ENCODE measurements at places on chromosomes 1 and 21.

GRCh38 chr1:202351725-202352124, 3.2 kb downstream of the PPP1R12B start:
- DNase-seq = no peak

DNA sequence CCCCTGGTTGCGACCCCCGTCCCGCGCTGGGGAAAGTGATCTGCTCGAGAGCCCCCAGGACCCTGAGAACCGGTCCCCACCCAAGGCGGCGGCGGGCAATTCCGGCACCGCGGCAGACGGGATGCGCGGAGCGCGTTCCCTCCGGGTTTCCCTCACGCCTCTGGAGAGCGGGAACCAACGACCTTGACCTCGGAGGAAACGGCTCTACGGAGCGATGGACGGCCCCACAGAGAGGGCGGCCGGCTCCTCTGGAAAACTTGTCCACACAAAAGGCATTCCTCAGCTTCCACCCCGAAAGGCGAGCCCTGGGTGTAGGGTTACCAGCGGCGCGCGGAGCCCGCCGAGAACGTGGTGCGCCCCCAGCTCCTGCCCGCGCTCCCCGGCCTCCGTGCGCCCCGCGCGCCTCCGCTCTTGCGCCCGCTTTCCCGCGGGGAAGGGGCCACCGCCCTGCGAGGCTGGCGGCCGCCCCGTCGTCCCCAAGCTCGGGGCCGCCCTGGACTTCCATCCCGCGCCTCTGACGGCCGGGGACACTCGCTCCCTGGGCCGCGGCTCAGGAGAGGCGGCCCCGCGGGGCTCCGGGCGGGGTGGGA, 391 bp upstream of the KIAA1614 start:
- DNase-seq = no peak

DNA sequence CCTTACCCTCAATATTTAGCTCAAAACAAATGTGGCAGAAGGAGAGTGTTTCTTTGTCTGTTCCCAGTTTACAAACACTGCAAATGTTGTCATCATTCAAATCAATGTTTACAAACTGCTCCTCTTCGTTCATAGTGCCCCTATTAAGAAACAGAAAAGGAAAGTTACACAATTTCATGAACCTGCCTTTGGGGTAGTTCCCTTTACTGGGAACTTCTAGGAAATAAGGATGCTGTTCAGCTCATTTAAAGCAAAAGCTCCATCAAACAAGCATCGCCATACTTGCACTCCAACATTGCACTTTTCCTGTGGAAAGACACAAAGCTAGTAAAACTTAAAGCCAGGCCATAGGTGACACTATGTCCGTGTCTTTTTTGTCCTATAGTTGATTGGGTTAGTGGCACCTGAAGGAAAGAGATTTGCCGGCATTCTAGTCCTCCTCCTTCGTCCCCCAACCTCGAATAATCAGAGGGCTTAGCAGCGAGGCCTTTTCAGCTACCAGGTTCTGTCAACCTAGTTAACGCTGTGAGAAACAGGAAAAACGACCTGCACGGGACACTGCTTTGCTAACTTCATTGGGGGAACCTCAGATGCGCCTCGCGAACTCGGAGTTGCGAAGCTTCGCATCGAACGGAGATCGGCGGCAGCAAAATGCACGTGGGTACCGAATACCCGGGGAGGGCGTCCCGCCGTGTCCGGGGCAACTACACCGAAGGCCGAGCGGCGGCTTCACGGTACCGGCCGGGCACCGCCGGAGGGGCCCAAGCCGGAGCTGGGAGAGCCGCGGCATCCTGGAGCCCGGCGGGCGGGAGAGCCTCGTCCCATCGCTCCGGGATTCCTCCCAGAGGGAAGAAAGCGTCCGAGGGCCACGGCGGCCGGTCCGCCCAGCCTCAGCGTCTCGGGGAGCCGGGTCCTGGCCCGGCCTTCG, 706 bp downstream of the C21orf91 start:
- DNase-seq = peak; percentile 29

DNA sequence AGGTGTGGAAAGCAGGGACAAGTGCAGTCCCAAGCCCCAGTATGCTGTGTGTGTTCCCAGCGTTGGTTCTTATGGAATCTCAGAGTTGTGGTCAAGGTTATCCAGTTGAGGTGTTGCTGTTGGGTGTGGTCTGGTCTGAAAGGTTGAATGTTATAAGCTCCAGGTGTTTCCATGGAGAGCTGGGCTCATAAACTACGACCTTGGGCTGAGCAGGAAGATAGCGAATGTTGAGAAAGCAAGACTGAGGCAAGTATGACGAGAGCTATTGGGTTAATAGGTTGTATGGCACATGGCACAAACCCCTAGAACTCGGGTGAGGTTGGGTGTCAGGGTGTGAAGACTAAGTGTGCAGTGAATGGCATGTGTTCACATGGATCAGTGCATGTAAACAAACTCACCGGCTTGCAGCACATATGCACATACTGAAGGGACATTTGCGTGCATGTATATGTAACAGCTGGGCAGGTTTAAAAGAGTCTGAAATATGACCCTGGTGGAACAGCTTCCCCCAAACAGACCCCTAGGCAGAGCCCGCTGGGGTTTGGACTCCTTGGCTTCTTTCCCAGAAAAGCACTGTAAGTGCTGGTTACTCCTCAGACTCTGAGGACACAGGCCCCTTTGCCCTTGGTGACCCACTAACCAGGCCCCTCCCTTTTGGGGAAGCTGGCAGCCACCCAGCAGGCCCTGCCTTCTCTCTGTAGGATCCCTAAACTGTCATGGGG, 117.5 kb downstream of the NAV1 start:
- DNase-seq = no peak

DNA sequence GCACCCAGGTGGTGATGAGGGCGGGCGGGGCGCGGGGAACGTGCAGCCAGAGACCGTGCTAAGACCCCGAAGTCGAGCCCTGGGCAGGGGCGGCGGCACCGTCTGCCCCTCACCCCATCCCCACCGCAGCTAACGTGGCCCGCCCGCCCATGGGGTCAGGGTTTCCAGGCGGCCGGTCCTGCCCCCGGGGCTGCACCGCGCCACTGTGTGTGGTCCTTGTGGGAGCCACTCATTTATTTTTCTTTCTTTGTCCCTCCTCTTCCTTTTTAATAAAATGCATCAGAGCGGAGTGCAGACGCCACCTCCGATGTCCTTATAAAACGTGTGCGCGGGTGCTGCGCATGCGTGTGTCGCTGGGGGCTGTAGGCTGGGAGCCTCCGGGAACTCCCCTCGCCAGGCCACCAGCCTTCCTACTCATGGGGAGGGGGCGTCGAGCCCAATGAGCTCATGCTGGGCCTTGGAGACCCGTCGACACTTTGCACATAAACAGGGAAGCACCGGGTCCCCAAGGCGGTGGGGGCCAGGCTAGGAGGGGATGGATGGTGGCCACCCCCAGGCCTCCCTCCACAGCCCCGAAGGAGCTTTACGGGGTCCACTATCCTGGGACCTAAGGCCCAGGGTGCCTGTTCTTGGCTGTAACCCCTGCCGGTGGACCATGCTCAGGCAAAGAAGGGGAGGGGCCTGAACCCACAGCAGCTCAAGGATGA, 59.9 kb downstream of the WNT9A start:
- no peak for DNase-seq

DNA sequence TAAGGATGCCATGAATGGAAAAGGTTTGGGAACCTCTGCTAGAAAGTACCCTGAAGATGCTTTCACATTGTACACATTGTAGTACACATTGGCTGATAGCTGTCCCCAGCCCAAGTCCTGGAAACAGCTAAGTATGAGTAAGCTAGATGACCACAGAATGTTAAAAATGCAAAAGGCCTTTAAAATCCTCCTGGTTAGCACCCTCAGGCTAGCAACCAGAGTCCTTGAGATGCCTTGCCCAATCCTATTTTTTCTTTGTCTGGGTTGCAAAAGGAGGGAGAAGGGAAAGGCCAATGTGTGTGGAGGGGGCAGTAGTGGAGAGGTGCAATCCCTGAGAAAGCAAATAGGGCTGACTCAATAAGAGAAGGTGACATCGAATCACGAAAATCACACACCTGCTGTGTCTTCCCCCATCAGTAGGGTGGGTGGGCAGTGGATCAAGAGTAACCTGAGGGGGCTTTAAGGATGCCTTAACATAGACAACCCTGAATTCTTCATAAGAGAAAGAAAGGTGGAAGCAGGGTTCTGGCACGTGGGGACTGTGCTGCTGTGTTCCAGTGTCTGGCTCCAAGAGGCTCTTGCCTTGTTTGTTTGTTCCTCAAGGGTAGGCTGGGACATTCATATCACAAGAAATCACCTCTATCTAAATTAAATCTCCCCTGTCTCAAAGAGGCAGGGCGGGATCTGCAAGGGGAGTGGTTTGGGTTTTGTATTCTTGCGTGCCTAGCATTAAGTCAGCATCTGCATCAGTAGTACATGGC, 266.2 kb upstream of the PLXNA2 start:
- no peak for DNase-seq

GRCh38 chr1:31745096-31745945, 18.8 kb downstream of the ADGRB2 start:
- DNase-seq = no peak

DNA sequence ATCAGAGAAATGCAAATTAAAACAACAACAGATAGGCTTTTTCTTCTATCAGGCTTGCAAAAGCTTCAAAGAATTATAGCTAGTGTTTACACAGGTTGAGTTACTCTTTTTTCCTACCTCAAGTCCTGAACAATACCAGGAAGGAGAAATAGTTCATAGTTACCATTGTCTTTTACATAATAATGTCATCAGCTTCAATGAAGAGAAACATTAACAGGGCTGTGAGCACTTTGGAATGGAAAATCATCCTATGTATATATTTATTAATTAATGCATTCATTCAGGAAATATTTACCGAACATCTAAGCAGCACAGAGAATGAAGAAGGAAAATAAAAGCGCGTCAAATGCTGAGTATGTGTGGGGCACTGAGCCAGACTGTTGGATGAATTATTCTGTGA, 197.3 kb downstream of the ZBTB18 start:
- DNase-seq = no peak

GRCh38 chr1:53417074-53417511, 42.1 kb upstream of the DMRTB1 start:
- no peak for DNase-seq

DNA sequence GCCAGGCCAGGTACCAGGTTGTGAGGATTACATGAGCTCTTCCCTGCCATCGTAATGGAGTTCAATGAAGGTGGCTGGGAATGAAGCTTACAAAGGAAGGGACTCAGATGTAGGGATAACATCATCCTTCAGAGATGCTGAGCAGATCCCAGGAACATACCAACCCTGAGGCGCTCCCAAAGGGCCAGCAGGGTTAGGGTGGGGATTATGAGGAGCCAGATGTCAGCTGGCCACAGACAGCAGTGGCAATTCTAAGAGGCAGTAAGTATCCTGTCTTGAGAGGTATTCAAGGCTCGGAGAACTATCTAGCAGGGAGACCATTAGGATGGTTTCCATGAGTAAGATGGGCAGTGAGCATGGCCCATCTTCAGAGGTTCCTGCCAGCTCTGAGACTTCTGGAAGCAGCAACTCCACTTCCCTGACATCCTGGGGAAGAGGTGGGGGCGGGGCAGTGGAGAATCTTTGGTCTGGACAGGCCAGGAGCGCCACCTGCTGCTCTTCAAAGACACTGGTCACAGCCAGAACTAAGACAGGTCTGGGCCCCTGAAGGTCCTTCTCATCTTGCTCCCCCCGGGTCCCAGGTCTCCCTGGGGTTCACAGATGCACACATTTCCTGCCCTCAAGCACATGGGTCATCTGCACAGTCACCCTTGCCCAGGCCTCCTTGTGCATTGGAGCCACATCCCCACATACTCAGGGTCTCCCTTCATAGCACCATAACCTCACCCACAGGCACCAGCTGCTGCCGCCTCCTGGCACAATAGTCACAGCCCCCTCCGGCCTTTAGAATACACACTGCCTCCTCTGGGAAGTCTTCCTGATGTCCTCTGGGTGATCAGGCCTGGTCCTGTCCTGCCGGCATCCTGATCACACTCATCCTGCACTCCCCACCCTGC, 2.7 kb upstream of the SDC3 start:
- DNase-seq = peak; percentile 30

DNA sequence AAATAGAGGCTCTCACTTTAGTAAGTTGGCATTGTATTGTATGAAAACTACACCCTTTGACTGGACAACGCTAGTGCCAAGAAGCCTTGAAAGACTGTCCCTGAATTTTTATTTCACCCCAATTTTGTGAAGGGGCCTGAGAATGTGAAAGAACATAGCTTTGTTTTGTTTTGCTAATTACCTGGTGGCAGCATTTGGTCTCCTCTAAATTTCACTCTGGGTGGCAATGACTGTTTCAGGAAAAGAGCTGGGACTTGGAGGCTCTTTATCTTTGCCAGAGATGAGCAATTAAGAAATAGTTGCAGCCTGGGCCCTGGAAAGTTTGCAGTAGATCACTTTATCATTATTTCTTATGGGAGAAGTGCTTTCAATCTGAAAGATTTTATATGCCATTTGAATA, 117.6 kb downstream of the KCNK2 start:
- DNase-seq = no peak

- DNase-seq = no peak
These were observed 106.6 kb upstream of the POU3F1 start for GRCh38 chr1:38153066-38153777.

GRCh38 chr1:230884646-230885045, 16.3 kb upstream of the C1orf198 start:
- DNase-seq = no peak

DNA sequence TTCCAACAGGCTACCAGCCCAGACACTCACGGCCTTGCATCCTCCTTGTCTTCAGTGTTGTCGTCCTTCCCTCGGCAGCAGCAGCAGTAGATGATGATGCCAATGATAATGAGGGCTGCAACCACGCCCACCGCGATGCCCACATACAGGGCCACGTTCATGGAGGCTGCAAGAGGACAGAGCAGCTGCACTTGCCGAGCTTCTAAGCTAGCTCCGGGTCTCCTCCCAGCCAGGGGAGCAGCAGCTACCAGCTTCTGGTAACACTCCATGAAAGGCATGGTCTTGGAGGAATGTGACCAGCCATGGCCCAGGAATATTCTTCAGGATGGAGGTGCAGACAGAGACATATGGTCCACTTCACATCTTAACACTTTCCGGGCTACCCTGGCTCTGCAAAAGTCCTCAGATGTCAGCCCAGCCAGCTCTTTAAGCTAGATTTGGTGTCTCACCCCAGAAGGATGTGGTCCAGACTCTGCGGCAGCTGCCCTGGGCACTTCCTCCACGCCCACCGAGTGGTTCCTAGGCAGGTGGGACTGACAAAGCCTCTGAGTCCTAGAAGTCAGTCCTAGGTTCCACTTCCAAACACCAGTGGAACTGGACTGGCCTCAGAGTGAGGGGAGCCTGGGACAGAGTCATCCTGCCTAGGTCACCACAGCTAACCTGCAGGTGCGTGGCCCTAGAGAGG, 35.1 kb downstream of the GPA33 start:
- no peak for DNase-seq

DNA sequence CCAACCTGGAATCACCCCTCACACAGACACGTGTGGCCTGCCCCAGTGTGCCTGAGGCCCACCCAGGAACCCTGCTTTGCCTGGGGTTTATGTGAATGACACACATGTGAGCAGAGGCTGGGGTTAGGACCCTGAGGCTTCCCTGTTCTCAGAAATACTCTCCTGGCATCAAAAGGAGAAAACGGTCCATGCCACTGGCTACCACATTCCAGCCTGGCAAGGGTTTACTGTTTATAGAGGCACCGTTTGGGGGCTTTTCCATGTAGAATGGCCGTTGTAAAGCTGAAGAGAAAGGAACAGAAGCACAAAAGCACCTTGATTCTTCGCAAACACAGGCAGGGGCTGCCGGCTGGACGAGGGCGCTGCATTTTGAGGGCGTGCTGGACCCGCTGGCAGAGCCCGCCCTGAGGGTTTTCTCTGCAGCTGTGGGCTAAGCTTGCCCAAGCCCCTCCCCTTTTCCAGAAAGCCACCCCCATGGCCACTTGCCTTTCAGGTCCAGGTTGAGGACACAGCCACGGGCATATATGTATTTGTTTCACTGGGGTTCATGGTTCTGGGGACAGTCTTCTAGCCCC, 13.0 kb downstream of the TFF3 start:
- no peak for DNase-seq

All from stimulated activated CD4-positive, alpha-beta T cell treated with anti-CD3 and anti-CD28 coated beads, Interleukin-2, amount 100 ng/mL, for 4 hours (primary cell).